ENCODE measurements at places on chromosomes 4 and X. TPM values are rescaled to one million over a fixed set of nuclear protein-coding genes. Genes with fewer than 3 reads are reported as not detected.
A peak's percentile ranks its signal among the peaks of the same experiment; 100 is the strongest.

AFP gene
- not detected for total RNA-seq

DMRTC1 gene
- not detected for total RNA-seq

SOWAHD gene
- 0.55 TPM for total RNA-seq

TIGD4 gene
- total RNA-seq, result 0.31 TPM

GYPE gene
- 0.50 TPM for total RNA-seq

REELD1 gene
- 0.21 TPM for total RNA-seq

GAGE13 gene
- not detected for total RNA-seq

SHROOM2 gene
- total RNA-seq, result not detected

RHOXF2 gene
- not detected for total RNA-seq

H2BW2 gene
- not detected for total RNA-seq

CDKL2 gene
- total RNA-seq, result 0.97 TPM

PPP2R2C gene
- total RNA-seq, result not detected

VEGFC gene
- total RNA-seq, result not detected

GPRASP3 gene
- total RNA-seq, result 1.1 TPM

DNA sequence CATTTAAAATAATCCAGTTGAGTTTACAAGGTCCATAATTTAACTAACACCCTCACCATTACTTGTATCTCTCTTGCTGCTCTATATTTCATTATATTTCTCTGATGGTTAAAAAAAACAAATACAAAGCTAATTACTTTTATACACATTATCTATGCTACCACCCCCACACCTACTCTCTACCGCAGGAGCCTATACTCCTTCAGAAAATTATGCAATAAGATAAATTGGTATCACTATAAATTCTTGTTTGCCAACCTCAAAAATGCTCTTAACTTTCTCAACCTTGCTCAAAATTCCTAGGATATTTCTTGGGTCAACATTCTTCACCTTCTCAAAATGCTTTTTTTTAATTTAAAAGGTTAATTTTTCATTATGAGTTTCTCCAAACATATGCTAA lies 282.7 kb downstream of the KCTD8 start:
- DNase-seq, result no peak

DNA sequence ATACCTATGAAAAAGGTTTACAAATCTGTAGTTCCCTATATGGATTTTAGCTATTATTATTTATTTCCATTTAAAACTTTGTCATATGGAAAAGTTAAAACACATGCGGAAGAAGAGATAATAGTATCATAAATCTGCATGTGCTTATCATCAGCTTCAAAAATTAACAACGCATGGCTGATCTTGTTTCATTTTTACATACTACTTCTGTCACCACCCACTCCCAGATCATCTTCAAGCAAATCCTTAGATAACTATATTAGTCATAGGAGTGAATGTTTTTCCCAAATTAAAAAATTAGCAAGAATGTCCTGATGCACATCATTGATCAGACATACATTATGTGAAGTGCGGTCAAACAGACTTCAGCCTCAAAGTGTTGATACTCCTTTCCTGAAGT lies 24.6 kb upstream of the MOB1B start:
- DNase-seq, result no peak

DNA sequence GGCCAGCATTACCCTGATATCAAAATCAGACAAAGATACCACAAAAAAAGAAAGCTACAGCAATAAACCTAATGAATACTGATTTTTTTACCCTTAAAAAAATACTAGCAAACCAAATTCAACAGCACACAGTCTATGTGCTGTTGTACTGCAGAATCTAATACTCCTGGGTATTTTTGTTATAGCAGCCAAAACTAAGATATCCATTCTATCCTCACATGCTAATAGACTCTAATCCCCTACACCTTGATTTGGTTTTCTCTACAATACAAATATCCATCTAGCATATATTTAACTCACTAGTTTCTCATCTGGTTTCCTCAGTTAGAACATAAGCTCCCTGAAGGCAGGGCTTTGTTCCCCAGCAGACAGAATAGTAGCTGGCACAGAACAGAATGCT lies 12.4 kb downstream of the CLOCK start:
- no peak for DNase-seq

DNA sequence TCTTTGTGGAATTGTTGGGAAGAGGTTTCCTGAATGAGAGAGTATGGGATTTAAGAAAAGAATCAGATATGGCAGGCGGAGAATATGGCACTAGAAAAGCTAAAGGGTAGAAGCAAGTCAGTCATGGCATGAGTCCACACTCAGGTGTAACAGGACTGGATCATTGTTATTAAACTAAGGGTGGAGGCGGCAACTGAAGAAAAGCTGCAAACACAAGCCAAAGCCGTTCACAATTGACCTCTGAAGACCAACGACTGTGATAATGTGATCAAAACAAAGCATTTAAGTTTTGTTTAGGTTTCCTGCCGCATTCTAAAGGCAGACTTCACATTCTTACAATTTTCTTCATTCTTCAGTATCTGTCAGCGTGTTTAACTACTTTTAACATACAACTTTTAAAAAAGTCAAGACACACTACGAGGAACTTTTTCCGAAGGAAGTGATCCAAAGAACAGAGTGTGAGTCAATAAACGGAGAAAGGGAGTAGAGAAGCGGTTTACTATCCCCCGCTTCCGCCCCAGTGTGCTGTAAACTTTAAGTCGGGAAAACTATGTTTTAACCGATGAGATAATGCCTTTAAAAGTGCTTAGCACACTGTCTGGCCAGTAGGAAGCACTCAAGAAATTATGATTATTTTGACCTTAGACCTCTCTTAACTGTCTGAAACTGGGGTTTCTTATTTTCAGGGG lies 909 bp upstream of the SLAIN2 start:
- peak; percentile 51 for DNase-seq

- no peak for DNase-seq
These were observed 91.5 kb downstream of the UPRT start for GRCh38 chrX:75365243-75365975.

DNA sequence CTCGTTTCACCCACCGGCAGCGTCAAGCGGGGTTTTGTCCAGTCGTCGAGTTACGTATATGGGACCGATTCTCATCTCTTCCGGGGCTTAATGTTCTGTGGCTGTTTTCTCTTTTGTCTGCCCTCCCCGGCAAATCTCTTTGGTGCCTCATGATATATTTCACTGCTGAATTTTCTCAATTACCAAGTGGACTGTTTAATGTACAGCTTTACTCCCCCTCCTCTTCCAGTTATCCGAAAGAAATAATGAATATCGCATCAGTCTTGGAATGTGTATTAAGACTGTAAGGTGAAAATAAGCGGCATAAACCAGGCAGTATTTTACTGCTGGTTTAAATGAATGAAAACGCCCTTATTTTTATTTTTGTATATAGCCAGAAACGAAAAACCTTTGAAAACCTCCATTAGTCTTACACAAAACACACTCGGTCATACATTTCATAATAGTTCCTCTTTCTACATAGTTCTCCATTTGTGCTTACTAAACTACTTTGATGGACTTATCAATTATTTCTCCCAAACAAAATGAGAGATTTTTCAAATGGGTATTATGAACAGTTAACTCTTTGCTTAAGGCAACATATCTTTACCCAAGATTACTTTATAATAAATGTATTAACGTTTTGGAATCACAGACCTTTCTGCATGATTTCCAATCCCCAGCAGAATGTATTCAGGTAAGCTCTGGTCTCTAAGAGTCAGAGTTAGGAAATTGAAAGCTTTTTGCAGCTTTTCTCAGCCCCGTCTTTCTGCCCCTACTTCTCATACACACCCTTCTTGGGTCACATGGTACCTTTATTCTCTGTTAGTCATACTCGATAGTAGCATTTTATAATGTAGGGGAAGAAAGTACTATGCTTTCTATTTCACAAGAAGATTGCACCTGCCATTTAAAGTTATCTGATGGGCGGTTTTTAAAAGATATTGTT lies 979 bp downstream of the RP2 start:
- no peak for DNase-seq

- DNase-seq, result no peak
These were observed 150.4 kb downstream of the SOWAHB start for GRCh38 chr4:76747563-76747962.

DNA sequence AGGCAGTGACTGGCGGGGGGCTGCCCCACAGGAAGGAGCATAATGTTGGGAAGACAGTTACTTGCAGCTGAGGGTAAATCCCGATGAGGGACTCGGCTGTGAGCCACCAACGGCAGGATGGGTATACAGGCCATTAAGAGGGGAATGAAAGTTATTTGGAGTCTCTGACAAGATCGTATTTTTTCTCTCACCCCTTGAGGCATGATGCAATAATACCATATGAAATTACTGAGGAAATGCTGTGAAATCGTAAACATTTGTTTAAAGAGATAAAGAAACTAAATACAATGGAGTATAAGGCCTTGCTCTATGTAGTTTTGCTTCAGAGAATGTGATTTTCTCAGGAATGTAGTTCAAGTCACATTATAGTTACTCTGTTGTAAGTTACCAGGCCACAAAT lies 12.7 kb downstream of the IL1RAPL1 start:
- DNase-seq, result no peak

- DNase-seq, result no peak
These were observed 137.2 kb downstream of the GUCY2F start for GRCh38 chrX:109344678-109345077.

DNA sequence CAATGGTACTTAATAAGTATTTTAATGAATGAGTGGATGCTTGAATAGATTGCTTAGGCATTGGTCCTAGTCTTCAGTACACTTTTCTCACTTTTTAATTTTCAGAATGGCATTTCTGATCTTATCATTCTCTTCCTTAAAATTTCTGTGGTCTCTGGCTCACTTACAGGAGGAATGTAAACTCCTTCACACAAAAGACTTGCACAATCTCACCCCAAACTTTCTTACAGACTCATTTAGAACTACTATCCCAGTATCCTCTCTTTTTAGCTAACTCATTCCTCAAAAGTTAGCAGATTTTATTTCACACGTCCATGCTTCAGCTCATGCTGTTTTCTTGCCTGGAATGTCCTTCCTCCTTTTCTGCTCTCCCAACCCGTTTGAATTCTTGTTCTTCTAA lies 350.1 kb downstream of the GRXCR1 start:
- DNase-seq, result no peak

- no peak for DNase-seq
These were observed 81.6 kb downstream of the NSUN7 start for GRCh38 chr4:40831146-40831907.

- peak; percentile 19 for DNase-seq
These were observed 601 bp downstream of the INPP4B start for GRCh38 chr4:142845293-142846107.

- no peak for DNase-seq
These were observed 1296.1 kb upstream of the PCDH7 start for GRCh38 chr4:29423836-29424721.

GRCh38 chrX:44946771-44947170 lies 73.8 kb downstream of the KDM6A start:
- no peak for DNase-seq

DNA sequence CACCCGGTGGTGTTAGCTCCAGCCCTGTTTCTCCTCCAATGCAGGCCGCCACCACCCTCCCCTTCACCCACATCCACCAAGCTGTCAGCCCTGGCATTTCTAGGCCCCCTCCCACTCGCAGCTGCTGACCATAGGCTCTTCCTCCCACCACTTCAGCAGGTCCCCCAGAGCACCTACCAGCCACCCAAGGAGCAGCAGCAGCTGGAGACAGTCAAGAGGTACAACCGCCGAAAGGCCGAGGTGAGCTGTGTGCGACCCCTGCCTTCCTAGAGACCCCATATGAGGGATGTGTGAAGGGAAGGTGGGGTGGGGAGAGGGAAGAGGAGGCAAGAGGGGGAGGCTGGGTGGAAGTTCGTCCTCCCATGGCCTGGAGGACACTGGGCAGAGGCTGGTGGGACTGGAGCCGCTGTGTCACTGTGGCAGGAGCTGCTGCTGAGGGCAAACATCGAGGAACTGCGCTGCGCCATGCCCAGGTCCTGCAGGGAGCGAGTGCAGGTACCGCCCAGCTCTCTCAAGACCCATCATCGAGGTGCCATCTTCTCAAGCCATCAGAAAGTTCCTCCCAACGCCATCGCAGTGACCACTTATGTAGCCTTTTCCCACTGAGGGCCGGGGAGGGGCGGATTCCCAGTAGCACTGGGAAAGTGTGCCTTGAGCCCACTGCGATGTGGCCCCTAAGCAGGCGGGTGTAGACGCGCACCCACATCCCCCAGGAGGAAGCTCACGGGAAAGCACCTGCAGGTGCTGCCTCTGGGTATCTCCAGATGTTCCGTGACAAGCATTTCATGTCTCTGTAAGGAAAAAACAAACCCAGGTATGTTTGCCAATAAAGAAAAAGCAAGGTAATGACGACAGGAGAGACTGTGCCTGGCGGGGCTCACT lies 19.2 kb upstream of the RNF4 start:
- DNase-seq, result no peak

- DNase-seq, result no peak
These were observed 291.7 kb upstream of the EMCN start for GRCh38 chr4:100809506-100809905.

DNA sequence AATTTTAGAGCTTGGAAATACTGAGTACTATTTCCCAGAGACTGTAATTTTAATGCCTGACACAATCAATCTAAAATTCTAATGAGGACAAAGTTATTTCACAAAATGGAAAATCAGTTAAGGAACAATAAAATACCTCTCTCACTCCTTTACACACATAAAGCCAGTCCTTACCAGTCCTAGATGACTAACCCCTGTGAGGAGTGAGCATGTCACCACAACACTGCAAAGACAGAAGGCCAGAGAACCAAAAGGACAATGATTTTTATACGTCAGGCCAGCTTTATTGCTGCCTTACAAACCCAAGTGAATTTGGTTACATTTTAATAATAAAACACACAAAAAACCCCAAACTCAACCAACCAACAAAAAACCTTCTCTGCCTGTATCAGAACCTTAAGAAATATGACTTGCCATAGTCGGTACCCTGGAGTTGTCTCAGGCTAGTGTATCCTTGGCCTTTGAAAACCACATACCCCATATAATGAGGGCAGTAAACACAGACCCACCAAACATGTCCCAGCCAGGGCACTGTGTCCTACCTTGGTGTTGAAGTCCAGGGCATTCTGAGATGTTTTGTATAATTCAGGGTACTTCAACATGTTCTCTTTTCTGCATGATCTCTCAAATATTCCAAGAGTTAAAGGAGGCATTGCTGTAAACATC lies 57.6 kb downstream of the SHISA3 start:
- no peak for DNase-seq

GRCh38 chr4:88366460-88366859 lies 12.2 kb upstream of the HERC6 start:
- no peak for DNase-seq

DNA sequence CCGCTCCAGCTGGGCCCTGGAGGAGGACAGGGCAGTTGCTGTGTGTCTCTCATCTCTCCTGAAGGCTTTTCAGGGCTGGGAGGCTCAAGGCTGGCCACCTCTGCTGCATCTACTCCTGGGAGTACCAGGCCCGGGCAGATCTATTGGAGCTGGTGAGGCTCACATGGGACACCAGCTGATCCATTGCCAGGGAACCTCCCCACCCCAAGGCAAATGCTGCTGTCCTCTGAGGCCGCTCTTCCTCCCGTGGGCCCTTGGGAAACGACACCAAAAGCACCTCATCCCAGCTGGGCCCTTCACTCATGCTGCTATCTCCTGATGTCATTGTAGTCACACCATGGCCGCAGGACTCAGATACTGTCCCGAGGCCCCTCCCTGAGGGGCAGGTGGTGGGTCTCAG lies 3.6 kb downstream of the UBL4A start:
- DNase-seq, result no peak

- peak; percentile 83 for DNase-seq
These were observed 83.1 kb downstream of the RELL1 start for GRCh38 chr4:37603070-37603468.
